ENCODE measurements at places on chromosomes 3 and 15.
A peak's percentile ranks its signal among the peaks of the same experiment; 100 is the strongest.

DNA sequence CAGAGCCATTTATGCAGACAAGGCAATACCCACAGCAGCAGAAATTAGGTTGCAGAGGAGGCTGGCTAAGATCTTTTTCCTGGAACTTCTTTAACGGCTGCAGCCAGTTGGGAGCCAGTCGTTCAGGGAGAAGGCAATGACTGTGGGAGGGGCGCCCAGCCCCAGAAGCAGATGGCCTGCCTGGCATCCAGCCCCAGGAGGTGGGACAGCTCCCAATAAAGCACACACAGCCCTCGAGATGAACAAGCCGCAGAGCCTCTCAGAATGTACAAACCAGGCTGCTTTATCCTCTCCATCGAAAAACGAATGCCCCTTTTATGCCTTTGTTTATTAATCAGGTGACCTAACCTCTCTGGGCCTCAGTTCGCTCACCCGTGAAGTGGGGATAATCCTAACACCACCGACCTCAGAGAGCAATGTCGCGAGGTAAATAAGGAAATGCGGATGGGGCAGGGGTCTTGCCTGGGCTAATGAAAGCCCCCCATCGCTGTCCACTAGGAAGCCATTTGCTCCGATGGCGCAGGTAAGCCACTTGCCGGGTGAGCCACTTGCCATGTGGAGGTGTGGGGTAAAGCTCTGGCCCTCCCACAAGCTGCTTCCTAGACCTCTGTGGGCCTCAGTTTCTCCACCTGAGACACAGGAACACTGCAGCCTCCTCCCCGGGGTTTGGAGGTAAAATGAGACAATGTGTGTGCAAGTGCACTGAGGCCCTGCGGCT lies 35.8 kb downstream of the MGLL start:
- DNase-seq, result peak; percentile 79

DNA sequence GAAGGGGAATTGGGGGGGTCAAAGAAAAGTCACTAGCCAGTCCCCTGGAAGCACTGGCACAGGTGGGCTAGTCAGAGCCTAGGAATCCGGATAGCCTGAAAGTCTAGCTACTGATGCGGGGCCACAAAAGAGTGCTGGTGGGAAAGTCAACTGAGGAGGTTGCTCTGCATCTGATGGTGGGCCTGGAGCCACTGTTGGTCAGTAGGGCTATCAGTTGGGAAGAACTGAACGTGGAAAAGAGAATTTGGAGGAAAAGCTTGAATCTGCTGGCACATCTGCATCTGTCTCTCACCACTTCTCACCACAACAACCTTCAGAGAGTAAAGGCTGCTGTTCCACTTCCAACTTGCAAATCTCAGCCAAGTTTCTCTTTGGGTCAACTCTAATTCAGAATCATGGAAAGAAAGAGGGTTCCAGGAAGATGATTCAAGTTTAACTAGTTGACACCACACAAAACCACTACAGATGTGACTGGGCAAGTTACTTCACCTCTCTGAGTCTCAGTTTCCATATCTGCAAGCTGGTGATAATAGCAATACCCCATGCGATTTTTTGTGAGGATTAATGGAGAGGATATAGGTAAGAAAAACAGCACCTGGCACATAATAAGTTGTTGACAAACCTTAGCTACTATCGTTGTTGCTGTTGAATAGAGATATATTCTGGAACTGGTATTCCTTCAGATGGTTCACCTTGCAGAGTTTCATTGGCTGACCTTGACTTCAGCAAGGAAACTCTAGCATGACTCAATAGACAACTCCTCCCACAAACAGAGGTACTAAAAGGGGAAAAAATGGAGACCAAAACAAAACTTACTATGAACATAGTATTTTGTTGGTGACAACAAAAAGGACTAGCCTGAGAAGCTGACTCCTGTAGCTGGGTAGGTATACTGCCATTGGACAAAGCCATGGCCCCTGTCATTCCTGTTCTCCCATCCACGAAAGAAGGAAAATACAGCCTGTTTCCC lies 280.2 kb upstream of the STT3B start:
- no peak for DNase-seq

DNA sequence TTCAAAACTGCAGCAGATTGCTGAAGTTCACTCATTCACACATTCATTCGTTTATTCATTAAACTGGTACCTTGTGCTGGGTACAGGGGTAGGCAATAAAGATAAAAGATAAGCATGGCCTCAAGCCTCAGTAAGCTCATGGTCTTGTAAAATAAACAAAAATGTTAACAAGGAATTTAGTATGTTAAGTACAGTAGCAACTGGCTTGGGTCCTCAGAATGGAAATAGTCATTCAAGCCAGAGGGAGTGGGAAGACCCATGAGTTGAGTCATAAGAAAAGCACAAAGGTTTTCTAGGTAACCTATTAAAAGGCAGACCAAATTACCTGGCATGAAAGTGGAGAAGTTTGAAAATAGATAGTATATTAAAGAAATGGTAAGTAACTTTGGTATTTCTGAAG lies 163.3 kb downstream of the CDIN1 start:
- DNase-seq, result no peak

DNA sequence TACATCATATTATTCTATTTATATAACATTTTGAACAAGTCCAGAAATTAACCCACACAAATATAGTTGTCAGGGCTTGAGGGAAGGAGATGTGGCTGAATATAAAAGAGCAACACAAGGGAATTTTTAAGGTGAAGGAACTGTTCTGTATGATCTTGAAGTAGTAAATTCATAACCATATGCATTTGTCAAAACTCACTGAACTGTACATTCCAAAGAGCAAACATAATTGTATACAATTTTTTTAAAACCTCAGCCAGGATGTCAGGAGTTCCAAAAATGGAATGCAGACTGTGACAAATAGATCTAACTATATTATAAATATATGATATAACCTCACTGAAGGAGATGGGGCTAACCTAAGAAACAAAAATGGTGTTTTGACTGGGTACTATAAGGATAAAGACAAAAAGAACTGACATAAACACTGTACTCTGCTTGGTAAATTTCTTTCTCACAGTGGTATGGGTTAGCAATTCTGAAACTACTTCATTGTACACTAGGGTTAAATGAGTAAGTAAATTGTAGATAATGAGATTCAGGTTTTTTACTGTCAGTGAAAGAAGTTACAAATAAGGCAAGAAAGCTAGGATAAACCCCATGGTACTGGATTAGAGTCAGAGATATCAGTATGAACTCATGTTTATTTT lies 14.4 kb downstream of the GOLGB1 start:
- DNase-seq, result no peak

- DNase-seq, result no peak
These were observed 65.8 kb downstream of the SCN5A start for GRCh38 chr3:38583688-38584087.

DNA sequence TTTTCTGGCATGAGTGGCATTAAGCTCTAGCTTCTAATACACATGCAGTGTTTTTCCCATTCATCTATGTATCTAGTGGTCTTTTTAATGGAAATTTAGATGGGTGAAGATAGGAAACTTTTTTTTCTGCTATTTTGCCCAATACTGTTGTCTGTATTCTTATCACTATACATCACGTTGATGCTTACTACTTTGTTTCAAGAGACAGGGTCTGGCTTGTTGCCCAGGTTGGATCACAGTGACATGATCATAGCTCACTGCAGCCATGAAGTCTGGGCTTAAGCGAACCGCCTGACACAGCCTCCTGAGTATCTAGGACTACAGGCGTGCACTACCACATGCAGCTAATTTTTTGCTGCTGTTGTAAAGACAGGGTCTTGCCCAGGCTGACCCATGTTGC lies 84.6 kb downstream of the PEAK1 start:
- DNase-seq, result no peak

DNA sequence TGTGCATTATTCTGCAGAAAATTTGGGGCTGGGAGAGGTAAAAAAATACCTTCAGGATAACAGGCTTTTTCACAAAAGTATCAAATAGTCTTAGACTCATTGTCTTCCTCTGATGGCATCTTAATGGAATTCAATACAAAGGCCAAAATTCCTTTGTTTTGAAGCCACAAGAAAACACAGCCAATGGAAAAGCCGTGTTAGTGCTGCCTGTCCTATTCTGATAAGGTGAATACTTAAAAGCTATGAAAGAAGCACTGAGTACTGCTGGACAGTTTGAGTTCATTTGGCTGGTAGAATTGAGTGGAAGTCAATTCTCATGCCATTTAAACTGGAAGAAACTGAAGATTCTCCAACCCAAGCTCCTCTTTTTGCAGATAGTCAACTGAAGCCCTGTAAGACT lies 395.3 kb upstream of the TPRG1 start:
- DNase-seq, result no peak

GRCh38 chr3:3127432-3128010 lies 781 bp downstream of the TRNT1 start:
- DNase-seq, result peak; percentile 15

DNA sequence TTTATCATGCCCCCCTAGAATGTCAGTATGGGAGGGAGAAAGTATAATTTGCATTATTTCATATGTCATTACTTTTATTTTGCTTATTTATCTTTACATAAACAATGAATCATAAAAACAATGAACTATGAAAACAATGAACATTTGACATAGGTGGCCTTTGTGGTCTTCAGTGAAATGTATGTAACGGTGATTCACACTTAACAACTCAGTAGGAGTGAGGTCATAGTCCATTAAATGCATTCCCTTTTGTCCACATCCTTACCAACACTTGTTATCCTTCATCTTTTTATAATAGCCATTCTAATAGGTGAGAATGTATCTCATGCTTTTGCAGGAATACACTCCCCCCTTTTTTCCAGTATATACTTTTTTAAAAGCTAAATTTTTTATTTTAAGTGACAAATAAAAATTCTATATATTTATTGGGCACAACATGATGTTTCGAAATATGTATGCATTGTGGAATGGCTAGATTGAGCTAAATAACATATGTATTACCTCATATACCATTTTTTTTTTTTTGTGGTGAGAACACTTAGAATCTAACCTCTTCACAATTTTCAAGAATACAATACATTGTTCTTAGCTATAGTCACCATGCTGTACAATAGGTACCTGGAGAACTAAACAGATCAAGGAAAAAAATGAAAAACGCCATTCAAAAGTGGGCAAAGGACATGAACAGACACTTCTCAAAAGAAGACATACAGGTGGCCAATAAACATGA lies 189.5 kb downstream of the WDR72 start:
- no peak for DNase-seq

- DNase-seq, result no peak
These were observed 48.6 kb downstream of the IMPG2 start for GRCh38 chr3:101271728-101272127.

DNA sequence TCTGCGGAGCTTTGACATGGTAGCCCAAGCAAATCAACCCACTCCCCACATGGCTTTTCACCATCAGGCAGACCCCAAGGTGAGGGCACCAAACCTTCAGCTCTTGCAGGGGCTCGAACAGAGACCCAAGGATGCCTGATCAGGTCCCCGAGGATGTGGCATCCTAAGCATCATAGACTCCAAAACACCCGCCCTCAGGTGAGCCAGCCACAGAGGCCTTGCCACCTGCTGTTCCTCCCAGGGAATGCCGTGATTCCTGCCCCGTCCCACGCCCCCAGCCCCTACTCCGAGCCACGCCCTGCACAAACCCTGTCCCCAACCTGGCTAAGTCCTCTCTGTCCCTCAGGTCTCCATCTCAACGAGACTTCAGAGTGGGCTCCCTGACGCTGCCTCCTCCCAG lies 34.7 kb upstream of the SLC41A3 start:
- no peak for DNase-seq

DNA sequence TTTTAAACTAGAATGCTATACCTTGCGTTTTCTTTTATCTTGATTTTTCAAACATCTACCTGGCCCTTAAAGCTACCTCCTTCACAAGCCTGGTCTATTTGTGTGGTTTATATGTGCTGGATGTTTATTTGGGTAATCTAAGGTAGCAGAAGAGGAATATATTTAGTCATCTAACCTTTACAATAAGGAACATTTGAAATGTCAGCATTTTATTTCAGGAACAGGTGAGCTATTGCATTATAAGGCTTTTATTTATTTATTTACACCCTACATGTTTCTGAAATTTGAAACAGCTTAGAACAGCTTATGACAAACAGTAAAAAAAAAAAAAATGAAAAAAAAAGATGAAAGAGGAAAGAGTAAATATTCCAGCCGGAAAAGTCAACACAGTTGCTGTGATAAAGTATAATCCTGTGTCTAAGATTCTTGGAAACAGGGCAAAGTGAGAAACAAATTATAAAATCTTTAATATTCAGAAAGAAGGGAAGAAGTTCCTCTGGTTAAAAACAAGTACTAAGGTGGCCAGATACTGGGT lies 19.5 kb downstream of the HHLA2 start:
- DNase-seq, result no peak

DNA sequence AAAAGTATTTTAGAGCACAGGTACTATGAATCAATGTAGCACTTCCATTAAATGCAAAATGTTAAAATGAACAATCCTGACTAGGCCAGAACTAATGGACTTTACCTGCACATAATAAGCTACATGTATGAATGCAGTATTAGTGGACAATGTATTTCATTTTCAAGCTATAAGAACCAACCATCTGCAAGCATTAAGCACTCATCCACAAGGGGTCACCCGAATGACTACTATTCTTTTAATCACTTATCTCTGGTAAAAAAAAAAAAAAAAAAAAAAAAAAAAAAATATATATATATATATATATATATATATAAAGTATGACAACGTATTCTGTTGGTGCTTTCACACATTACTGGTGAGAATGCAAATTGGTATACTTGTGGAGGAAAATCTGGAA lies 7.2 kb downstream of the HERC1 start:
- DNase-seq, result peak; percentile 16

- DNase-seq, result no peak
These were observed 127.4 kb downstream of the WDR76 start for GRCh38 chr15:43954181-43954621.

GRCh38 chr3:14261229-14261628 lies 82.6 kb downstream of the LSM3 start:
- peak; percentile 86 for DNase-seq

- peak; percentile 31 for DNase-seq
These were observed 384.9 kb upstream of the THBS1 start for GRCh38 chr15:39195961-39196486.

GRCh38 chr3:124786511-124787241 lies 56.4 kb downstream of the UMPS start:
- no peak for DNase-seq

DNA sequence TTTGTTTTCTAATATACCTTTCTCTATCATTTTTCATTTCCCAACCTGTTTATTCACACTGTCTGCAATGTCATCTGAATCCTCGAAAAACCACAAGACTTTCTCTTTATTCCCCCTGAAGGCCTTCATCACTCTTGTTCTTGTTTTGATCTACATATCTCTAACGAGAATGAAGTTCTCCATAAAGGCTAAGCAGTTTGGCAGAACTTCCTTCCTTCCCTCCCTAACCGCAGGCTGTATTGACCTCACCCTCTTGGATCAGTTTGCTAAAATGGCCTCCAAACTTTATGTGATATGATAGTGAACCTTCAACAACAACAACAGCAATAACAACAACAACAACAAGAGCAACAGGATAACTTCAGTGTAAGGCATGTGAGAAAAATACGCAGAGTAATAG lies 392.8 kb downstream of the TIGIT start:
- DNase-seq, result no peak

- no peak for DNase-seq
These were observed 304.1 kb downstream of the SATB1 start for GRCh38 chr3:18121020-18121419.

GRCh38 chr3:126924458-126924857 lies 58.5 kb upstream of the PLXNA1 start:
- DNase-seq, result no peak

- DNase-seq, result no peak
These were observed 680.8 kb downstream of the GBE1 start for GRCh38 chr3:81080608-81081007.

Measured in hepatic stellate cell (primary cell).